ENCODE measurements at places on chromosomes 12 and 14.

GRCh38 chr12:102602521-102602920, 122.2 kb upstream of the IGF1 start:
- DNase-seq = no peak

DNA sequence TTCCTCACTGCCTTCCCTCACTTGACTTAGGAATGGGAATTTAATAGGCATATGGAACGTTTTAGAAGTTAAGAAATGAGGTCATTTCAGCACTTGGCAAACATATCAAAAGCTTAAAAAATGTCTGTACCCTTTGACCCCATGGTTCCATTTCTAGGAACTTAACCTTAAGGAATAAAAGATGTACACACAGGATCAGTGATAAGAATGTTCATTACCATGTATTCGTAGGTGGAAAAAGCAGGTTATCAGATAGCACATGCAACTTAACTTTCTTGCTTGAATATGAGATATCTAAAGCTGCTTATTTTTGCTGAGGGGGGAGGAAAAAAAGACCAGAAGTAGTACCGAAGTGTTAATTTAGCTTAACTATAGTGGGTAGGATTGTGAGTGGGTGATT, 57.2 kb downstream of the TTLL5 start:
- no peak for DNase-seq

DNA sequence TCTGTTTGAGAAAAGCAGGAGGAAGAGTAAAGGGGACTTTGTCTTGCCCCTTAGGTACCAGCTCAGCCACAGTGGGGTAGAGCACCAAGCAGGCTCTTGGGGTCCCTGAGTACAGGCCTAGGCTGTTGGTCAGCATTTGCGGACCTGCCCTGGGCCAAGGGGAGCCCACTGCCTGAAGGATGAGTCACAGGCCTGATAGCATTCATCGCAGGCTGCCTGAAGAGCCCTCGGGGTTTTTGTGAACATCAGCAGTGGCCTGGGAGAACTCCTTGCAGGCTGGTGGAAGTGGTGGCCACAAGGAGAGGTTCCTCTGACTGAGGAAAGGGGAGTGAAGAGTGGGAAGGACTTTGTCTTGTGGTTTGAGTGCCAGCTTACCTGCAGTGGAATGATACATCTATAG, 25.0 kb upstream of the P2RX7 start:
- no peak for DNase-seq

DNA sequence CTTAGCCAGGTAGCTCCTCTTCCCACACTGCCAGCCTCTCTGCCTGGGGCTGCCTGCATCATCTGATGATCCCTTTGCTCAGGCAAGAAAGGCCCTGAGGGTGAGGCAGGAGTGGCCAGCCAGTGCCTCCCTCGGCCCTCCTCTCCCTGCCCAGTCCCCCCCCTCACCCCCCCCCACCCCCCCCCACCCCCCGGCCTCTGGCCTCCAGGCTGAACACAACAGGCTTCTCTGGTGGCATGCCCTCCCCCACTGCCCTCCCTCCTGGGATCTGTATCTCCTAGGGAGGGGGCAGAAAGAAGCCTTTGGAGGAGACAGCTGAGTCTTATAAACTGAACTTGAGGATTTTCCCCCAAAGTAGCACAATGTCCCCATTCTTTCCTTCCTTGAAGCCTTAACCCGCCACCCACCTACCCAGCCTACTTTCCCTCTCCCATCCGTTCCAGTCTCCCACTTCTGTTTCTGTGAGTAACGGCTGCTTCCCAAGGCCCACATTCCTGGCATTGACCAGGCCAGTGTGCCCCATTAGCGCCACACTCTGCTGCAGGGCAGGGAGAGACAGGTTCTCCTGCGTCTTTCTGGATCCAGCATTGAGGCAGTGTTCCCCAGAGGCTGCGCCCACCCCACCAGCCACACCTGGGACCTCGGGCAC, 82.1 kb downstream of the B4GALNT3 start:
- no peak for DNase-seq

- no peak for DNase-seq
Measured at GRCh38 chr14:56514663-56515371, 64.8 kb upstream of the TMEM260 start.

DNA sequence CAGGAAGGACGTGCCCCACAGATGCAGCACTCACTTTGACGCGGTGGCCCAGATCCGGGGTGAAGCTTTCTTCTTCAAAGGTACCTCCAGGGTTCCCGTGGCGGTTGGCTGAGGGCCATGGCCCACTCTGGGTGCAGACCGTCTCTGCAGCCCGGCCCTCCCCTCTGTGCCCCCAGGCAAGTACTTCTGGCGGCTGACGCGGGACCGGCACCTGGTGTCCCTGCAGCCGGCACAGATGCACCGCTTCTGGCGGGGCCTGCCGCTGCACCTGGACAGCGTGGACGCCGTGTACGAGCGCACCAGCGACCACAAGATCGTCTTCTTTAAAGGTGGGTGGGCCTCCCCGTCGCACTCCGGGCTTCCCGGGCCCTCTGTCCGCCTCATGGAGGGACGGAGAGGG, 16.9 kb downstream of the MMP17 start:
- DNase-seq = no peak

DNA sequence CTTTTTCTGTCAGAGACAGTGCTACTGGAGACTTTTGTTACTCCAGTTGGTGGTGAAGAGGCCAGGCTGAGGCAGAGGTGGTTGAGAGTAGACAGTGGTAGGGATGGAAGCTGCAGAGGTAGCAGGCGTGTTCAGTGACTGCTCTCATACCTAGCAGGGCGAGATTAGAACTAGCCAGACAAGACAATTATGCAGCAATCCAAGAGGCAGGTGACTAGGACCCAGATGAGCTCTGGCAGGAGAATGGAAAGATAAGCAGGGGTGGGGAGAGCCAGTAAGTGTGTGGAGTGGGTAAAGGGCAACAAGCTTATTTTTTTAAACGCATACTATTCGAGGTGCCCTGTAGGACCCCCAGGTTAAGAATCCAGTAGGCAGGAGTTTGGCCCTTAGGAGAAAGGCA, 4.8 kb downstream of the PPP1R36 start:
- DNase-seq = no peak

- DNase-seq = no peak
Measured at GRCh38 chr14:61462566-61463193, 141.3 kb downstream of the PRKCH start.

DNA sequence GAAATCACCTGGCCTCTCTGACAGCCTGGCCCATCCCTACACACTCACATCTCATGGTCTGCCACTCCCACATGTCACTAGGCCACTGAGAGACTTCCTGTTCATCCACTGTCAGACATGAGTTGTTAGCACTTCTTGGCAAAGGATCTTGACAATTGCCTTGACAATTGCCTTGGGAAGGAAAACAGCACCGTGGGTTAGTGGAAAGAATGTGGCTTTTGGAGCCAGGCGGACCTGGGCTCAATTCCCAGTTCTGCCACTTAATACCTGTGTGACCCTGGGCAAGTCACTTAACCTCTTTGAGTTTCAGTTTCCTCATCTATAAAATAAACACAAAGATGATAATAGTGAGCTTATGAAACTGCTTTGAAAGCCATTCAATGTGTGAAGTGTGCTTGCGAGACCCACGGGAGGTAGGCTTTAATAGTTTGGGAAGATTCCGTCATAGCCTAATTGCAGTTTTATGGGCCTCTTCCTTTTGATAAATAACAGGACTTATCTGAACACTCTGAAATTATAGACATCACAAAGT, 250.4 kb downstream of the C12orf75 start:
- no peak for DNase-seq

- DNase-seq = no peak
Measured at GRCh38 chr12:11040162-11040561, 9.0 kb upstream of the TAS2R31 start.

- DNase-seq = peak; percentile 88
Measured at GRCh38 chr14:21087294-21088091, 11.0 kb downstream of the ZNF219 start.

GRCh38 chr12:124715121-124715990, 147.9 kb upstream of the NCOR2 start:
- peak; percentile 54 for DNase-seq

DNA sequence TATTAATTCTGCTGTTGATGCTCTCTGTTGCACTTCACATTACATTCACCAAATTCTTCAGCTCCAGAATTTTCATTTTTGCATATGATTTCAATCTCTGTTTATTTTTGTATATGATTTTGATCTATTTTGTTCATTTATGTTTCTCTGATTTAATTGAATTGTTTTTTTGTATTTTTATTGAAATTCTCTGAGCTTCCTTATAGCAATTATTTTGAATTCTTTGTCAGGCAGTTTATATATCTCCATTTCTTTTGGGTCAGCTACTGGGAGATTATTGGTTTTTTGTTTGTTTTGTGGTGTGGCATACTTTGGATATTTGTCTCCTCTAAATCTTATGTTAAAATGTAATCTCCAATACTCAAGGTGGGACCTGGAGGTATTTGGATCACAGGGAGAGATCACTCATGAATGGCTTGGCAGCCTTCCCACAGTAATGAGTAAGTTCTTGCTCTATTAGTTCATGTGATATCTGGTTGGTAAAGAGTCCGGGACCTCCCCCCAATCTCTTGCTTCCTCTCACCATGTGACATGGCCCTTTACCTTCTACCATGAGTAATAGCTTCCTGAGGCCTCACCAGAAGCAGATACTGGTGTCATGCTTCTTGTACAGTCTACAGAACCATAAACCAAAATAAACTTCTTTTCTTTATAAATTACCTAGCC, 8.7 kb upstream of the TCL1A start:
- no peak for DNase-seq
